Transverse colon (tissue), 4 donors: ENCODE measurements at places on chromosomes 11 and 22. TPM values are rescaled to one million over a fixed set of nuclear protein-coding genes. Genes with fewer than 3 reads are reported as not detected.

The PGA4 gene
- total RNA-seq, result 1.6 TPM

DNA sequence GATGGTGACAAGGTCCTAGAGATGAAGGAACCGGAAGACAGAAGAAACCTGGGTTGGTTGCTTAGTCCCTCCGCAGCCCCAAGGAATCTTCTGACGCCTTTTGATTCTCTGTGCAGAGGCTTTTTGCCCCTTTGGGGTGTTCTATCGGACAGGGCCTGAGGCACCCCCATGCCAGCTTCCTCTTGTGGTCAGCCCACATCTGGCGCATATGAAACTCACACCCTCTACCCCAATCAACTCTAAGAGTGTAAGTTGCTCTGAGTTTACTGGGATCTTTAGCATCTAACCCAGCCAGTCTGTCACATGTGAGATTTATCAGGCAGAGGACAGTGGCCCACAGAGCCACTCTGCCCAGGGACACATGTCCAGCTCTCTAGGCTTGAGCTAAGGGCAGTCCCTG, 17.4 kb downstream of the RASD2 start:
- no peak overlapping the region for H3K27ac ChIP-seq
- no peak overlapping the region for H3K4me3 ChIP-seq
- H3K4me1 ChIP-seq, result no peaks in the 10 kb centered on the region
- no peaks in the 10 kb centered on the region for H3K27me3 ChIP-seq
- DNase-seq, result no peak
- H3K36me3 ChIP-seq, result no peaks in the 10 kb centered on the region

- no peak overlapping the region for H3K4me3 ChIP-seq
- no peak for DNase-seq
- H3K27ac ChIP-seq, result no peak overlapping the region
- H3K4me1 ChIP-seq, result no peaks in the 10 kb centered on the region
- H3K27me3 ChIP-seq, result no peaks in the 10 kb centered on the region
Measured at GRCh38 chr22:19488884-19489843, 9.4 kb downstream of the CDC45 start.

DNA sequence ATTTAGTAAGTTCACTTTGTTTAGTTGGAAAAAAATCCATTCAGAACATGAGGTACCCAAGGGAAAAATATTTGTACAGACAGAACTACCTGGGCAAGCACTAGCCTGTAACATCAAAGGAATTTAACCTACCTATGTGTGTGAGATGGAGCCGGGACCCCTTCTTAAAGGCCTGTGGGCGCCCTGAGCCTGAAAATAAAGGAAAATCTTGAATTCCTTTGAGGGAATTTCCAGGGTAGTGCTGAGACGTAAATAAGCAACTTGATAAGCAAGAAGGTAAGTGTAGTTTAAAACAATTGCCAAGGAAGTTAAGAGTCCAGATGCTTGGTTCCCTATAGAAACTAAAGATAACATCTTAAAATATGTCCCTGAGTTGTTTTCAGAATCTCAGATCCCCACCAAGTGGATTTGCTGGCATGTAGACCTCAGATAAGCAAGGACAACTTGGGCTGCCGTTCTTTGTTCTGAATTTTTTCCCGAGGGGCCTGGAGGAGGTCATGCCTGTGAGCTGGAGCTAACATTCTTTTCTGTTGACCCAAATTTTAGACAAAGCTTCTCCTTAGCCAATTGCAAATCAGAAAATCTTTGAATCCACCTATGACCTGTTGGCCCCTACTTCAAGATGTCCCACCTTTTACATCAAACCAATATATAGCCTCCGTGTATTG, 31.0 kb downstream of the MED17 start:
- no peak for DNase-seq
- H3K27me3 ChIP-seq, result no peaks in the 10 kb centered on the region
- H3K27ac ChIP-seq, result no peak overlapping the region
- peaks cover 37% of the 10 kb centered on the region for H3K36me3 ChIP-seq
